ENCODE measurements at places on chromosomes 3 and 15.

DNA sequence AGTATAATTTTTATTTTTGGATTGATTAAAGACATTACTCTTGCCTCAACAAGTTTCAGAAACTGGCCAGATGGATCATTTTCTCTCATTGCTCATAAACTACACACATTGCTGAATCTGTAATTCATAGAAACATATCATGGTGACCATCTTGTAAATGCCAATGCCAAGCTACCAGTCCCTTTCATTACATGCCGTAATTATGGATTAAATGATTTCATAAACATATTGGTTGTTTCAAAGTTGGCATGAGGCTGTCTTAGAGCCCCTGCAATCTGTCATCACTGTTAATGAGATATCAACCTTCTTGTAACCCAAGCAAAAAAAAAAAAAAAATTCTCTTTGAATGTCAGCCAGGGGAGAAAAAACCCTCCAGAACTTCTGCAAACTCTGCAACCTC lies 112.2 kb downstream of the DCLK3 start:
- no peak for DNase-seq

- no peak for DNase-seq
Observed at GRCh38 chr15:42798802-42799201, 61.9 kb upstream of the CDAN1 start.

DNA sequence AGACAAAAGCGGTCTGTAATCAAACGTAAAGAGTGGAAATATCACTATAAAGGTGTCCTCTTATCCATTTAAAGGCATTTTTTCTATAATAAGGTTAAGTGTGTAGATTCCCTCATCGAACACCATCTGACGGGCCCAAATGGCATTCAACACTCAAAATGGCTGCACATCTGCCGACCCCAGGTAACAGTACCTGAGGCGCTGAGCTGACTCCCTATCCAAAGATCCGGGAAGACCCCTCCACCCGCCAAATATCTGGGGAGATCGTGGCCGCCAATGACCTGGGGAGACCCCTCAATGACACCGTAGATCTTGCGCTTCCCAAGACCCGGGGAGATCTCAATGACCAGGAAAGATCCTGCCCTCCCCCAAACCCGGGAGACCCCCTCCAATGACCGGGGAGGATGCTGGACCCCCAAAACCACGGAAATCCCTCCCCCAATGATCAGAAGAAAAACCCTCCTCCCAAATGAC lies 476 bp downstream of the IP6K2 start:
- no peak for DNase-seq

GRCh38 chr3:22263042-22263441 lies 512.0 kb upstream of the ZNF385D start:
- DNase-seq, result peak; percentile 84

GRCh38 chr3:122794779-122795673 lies at the start of gene SLC49A4:
SLC49A4 (plus strand) TSS chr3:122795069; CDS start chr3:122795193, 124 bp downstream.
- peak; percentile 18 for DNase-seq

DNA sequence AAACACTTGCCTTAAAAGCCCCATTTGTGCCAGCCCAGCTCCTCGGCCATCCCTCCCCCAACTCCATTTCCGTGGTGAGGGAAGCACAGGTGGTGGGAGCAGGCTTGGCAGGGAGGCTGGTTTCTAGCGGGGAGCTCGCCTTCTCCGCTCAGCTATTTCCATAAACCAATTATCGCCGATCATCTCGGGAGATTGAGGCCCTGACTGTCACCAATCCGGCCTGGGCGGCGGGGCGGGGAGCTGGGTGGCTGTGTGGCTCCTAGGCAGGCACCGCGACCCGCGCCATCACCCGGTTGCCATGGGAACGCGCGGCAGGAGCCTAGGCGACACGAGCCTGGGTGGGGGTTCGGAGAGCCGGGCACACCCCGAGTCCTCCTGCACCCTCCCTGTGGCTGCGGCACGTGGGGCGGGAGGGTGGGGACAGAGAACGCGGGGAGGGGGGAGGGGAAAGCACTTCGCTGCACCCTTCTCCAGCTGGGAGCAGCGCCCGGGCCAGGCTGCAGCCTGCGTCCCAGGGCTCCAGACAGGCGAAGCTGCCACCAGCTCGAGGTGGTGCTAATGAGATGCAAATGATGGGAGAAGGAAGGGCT lies 9.3 kb downstream of the CCDC33 start:
- DNase-seq, result no peak

DNA sequence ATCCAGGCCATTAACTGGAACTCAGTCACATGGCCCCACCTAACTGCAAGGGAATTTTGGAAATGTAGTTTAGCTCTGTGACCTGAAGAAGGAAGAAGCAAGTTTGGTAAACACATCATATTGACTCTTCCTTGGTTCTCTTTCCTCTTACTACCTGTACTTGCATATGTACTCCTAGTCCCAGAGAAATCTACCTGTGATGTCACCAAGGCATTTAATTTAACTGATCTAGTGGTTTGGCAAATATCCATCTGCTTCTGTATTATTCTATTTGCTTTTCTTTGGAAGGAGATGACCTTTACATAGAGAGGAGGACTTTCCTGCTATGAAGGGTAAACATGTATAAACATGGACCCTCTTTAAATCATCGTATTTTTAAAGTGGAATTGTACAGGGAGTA lies 150.8 kb downstream of the TMEM108 start:
- DNase-seq, result no peak

GRCh38 chr3:135994708-135995337 lies 29.3 kb downstream of the PPP2R3A start:
- DNase-seq, result no peak

- peak; percentile 68 for DNase-seq
Observed at GRCh38 chr3:55484801-55485791, 2.0 kb downstream of the WNT5A start.

GRCh38 chr3:178518660-178519396 lies 17.4 kb upstream of the KCNMB2 start:
- DNase-seq, result no peak

- no peak for DNase-seq
Observed at GRCh38 chr15:91465696-91466095, 365.6 kb downstream of the SV2B start.

- no peak for DNase-seq
Observed at GRCh38 chr3:195549931-195550519, 6.9 kb upstream of the PPP1R2 start.

GRCh38 chr15:48965972-48966371 lies 2.3 kb upstream of the SHC4 start:
- no peak for DNase-seq

- DNase-seq, result no peak
Observed at GRCh38 chr15:80180986-80181385, 28.2 kb downstream of the FAH start.

GRCh38 chr3:71415681-71416122 lies 167.8 kb downstream of the FOXP1 start:
- DNase-seq, result no peak

- DNase-seq, result no peak
Observed at GRCh38 chr15:44385344-44385942, 42.0 kb upstream of the CTDSPL2 start.

GRCh38 chr3:107329088-107329487 lies 48.2 kb upstream of the CCDC54 start:
- DNase-seq, result no peak

DNA sequence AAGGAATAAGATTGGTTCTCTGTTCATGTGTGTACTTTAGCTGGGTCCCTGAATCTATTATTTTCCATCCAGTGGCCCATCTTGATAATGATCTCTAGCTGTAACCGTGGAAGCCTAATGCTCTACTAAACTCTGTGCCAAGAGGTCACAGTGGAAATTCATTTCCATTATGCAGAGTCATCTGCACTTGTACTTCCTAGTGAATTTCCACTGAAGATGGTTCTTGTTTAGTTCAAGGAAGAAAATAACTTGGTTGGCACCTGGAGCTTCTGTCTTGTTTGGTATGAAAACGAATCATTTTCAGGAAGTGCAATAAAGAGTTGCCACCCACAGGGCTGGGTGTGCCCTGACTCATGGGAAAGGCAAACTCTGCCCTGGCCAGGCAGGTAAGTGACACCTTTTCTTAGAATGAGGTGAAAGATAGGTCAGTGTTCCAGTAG lies 10.3 kb downstream of the LPP start:
- no peak for DNase-seq

DNA sequence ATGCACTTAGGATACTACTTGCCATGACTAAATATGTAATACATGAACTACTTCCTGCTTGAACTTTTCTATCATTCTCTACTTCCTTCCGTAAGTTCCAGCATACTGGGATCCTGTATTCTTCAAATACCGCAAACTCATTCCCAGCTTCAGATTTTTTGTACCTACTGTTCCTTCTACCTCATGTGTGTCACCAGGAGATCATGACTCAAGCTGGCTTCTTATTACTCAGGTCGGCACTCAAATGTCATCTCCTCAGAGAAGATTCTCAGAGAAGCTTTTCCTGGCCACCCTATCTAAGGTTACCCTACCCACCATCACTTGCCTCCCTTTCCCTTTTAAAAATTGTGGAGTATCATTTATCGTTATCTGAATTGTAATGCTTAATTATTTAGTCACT lies 66.7 kb downstream of the RFX7 start:
- DNase-seq, result no peak

GRCh38 chr3:73622091-73622805 lies 2.5 kb downstream of the PDZRN3 start:
- DNase-seq, result no peak

DNA sequence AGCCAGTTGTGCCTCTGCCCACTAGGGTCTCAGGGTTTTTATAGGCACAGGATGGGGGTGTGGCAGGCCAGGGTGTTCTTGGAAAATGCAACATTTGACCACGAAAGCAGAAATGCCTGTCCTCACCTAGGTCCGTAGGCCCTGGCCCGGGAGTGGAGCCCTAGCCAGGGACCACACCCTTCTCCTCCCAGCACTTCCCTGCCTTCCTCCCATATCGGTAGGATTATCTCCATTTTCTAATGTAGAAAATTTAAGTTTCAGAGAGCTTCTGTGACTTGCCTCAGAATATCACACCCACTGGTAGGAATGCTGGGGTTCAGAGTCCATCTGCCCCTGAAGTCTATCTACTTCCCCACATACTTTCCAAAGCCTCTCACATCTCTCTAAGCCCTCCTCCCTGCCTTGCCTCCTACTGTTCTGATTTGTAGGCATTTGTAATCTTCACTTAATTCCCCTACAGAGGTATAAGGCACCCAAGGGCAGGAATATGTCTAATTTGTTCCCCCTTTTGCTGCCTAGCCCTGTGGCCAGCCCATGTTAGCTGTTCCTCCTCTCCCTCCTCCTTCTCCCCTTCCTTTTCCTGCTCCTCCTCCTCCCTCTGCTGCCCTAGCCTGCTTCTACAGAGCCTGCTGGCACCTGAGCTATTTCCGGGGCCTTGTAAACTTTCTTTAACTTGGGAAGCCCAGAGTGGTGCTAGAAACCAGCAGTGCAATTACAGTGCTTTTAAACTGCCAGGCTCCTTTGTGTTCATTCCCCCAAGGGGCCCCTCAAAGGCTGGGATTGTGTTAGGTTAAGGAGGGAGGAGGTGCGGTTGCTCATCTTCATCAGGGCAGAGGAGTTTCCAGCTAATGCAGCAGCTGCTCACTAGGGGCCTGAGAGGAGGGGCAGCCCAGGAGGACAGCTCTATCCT lies 71.1 kb downstream of the MRPL46 start:
- DNase-seq, result no peak
